Upper lobe of left lung (tissue), 6 donors: ENCODE measurements at places on chromosomes 1 and 21. TPM values are rescaled to one million over a fixed set of nuclear protein-coding genes. Genes with fewer than 3 reads are reported as not detected.

GRCh38 chr1:46616277-46617107 lies at the start of gene MOB3C:
TSS of gene MOB3C (minus strand) at chr1:46616811. CDS start at chr1:46613321, 3,490 bp downstream.
- DNase-seq, result peak; percentile 90

DNA sequence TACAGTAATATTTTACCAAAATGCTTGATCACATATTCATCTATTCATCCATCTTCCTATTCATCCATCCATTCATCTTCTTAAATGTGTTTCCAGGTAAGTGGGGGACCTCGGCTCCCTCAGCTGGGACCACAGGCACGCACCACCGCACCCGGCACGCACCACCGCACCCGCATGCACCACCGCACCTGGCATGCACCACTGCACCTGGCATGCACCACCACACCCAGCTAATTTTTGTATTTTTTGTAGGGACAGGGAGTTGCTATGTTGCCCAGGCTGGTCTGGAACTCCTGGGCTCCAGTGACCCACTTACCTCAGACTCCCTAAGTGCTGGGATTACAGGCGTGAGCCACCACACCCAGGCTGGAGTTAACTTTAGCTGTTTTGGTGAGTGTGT lies 21.2 kb downstream of the ACTRT2 start:
- no peak for DNase-seq

- no peak for DNase-seq
Measured at GRCh38 chr1:244180256-244180655, 129.2 kb downstream of the ZBTB18 start.

DNA sequence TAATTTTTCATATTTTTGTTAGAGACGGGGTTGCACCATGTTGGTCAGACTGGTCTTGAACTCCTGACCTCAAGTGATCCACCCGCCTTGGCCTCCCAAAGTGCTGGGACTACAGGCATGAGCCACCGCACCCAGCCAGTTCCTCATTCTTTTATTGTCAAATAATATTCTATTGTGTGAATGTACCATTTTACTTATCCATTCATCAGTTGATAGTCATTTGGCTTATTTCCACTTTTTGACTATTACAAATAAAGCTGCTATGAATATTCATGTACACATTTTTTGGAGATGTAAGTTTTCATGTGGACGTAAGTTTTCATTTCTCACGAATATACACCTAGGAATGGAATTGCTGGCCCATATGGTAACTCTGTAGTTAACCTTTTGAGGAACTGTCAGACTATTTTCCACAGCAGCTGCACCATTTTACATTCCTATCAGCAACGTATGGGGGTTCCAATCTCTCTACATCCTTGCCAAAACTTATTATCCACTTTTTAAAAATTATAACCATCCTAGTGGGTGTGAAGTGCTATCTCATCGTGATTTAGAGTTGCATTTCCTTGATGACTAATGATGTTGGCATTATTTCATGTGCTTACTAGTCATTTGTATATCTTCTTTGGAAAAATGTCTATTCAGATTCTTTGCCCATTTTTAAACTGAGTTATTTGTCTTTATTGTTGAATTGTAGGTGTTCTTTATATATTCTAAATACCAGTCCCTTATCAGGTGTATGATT lies 12.7 kb downstream of the PACC1 start:
- no peak for DNase-seq

DNA sequence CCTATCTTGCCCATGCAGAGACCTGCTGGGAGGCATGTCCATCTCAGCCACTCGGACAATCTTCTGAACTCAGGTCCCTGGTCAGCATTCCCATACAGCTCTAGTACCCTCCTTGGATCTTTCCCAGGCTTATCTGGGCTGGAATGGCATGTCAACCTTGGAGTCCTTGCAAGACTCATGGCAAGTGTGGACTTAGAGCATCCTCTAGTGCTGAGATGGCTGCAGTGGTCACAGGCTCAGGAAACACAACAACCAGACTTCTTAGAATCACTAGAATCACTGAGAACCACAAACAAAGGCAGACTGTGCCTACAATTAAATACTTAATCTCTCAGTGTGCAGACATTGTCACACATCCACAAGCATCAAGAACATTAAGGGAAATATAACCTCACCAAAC lies 73.1 kb upstream of the TSHB start:
- DNase-seq, result no peak

SYCP1 gene
- total RNA-seq, result not detected

DIRAS3 gene
- 2.1 TPM for total RNA-seq

C4BPB gene
- 8.7 TPM for total RNA-seq

TRMT1L gene
- 42.2 TPM for total RNA-seq
